Spleen (tissue), 13 donors: ENCODE measurements at places on chromosomes 6 and 20. TPM values are rescaled to one million over a fixed set of nuclear protein-coding genes. Genes with fewer than 3 reads are reported as not detected.

The SUN5 gene
- total RNA-seq: not detected

GRCh38 chr6:27582928-27583725, 110.2 kb upstream of the ZNF184 start:
- DNase-seq: no peak

GRCh38 chr6:37862992-37863391, 43.5 kb downstream of the ZFAND3 start:
- no peak for DNase-seq

- no peak for DNase-seq
These were observed 62.8 kb upstream of the GTSF1L start for GRCh38 chr20:43789593-43789992.

DNA sequence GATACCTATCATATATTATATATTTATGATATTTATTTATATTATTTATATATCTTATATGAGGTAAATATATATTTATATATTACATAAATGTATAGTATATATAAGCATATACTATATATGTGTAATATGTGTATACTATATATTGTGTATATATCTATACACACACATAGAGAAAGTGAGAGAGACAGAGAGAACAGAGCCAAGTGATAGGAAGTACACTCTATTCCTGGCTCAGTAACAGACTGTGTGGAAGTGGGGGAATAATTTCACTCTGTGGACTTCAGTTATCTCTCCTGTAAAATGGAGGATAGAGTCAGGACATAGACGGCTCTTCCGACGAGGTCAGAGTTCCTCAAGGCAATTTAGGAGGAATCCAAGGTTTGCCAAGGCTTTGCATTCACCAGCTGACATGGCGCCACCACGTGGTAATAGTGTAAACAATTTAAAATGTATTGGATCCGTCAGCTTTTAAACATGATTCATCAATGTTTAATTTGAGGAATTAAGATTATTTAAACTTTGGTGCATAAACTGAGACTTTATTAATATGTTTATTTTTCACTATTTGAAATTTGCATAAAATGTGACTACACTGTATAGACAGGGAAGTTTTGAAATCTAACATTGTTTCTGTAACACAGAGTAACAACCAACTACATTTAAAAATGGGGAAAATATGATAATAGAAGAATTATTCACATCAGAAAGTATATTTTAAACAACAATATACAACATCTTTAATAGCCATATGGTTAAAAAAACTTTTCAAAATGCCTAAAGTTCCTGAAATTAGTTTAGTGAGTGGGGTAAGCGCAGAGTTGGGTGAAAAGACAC, 75.4 kb upstream of the TMEM244 start:
- no peak for DNase-seq
